ENCODE measurements at places on chromosomes 7 and 10. TPM values are rescaled to one million over a fixed set of nuclear protein-coding genes. Genes with fewer than 3 reads are reported as not detected.

GRCh38 chr7:107785170-107785569, 17.9 kb downstream of the SLC26A3 start:
- DNase-seq, result no peak

GRCh38 chr10:91816981-91817380, 18.8 kb downstream of the TNKS2 start:
- no peak for DNase-seq

The AKR1D1 gene
- total RNA-seq, result not detected

- DNase-seq, result no peak
Observed at GRCh38 chr10:70404787-70405036, 767 bp downstream of the EIF4EBP2 start.

GRCh38 chr7:7178906-7179305, 3.4 kb upstream of the C1GALT1 start:
- DNase-seq, result peak; percentile 33

The STEAP2 gene
- 11.4 TPM for total RNA-seq

DNA sequence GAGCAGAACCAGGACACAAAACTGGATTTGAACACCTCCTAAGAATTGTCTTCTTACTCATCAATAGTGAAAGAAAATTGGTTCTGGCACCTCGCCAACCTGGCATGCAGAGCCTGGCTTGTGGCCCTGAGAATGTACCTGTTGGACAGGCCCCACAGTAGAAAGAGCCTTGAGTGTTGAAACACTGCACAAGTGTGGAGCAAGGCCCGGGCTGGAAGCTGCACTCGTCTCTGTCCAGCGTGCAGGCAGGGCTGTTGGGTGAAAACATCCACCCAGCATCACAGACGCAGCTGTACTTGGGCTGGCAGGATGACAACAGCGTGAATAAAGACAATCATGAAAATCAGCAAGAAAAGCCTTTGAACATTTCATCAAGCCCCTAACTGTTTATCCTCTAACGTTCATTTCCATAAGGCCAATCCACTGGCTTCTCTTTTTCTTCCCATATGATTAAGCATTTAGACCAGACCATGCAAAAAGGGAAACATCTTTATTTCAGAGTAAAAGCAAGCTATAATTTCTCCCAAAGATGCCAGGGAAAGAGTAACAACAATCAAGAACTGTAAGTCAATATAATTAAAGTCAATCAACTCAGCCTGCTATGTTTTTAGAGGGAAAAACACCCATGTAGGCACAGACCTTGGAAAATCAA, 15.6 kb downstream of the CUBN start:
- peak; percentile 39 for DNase-seq

GRCh38 chr10:102342458-102342857, 53.0 kb upstream of the NFKB2 start:
- no peak for DNase-seq

DNA sequence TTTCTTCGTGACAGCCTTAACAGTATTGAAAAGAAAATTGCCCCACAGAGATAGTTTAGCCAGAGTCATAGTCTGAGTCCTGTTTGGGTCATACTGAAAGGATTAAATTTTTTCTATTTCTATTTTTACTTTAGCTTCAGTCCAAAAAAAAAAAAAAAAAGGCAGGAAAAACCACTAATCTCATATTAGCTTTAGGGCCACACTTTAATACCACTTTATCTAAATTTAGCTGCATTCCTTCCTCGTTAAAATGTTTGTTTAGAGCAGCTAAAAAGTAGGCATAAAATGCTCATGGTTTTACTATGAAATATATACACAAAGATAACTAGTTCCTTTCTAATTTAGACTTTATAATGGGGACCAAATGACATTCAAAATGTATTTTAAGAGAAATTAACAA, 216.5 kb upstream of the TMEM196 start:
- DNase-seq, result peak; percentile 16

DNA sequence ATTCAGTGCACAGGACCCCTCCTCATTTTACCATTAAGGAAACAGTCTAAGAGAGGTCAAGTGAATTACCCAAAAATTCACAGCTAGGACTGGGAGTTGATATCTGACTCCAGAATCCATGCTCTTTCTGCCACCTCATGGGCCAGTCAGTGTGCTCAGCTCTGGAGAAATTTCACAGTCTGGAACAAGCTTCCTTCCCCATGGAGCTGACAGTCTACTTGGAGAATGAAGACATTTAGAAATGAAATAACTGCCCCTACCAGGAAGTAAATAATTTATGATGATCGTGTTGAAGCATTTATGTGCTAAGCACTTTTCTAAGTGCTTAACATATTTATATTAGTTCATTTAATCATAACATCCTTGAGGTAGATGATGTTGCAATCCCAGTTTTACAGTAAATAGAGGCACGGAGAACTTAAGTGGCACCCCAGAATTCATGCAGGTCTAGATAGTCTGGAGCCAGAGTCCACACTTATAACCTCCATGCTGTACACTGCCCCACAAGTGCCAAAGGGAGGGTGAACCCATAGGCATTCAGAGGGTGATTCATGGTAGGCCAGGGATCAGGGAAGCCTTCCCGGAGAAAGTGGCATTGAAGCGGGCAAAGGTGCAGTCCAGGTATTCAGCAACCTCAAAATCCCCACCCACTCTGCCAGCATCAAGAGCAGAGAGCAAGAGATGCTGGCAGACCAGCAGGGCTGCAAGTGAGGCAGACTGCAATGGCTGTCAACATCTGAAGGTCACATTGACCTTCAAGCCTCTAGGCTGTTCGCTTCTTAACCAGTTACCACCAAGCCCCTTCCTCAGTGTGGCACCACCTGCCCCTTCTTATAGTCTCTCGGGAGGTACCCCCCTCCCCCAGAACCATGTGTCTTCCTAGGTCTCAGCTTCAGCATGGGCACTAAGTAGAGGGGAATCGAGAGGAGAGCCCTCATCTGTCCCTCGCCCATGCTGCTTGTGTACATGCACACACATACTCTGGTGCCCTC, 38.4 kb upstream of the LRRC4 start:
- DNase-seq, result no peak

The SPDYE16 gene
- not detected for total RNA-seq

GRCh38 chr10:59954296-59954695, 47.9 kb upstream of the CCDC6 start:
- no peak for DNase-seq

- no peak for DNase-seq
Observed at GRCh38 chr7:34074421-34074820, 169.1 kb downstream of the BMPER start.

The R3HCC1L gene
- total RNA-seq, result 10.4 TPM

GRCh38 chr7:29878081-29878688, 71.9 kb downstream of the WIPF3 start:
- peak; percentile 52 for DNase-seq

The SLC26A3 gene
- total RNA-seq, result not detected

GRCh38 chr7:112994656-112995055, 92.0 kb downstream of the GPR85 start:
- DNase-seq, result peak; percentile 51

The PRPS1L1 gene
- total RNA-seq, result not detected

The FAM107B gene
- 15.2 TPM for total RNA-seq

DNA sequence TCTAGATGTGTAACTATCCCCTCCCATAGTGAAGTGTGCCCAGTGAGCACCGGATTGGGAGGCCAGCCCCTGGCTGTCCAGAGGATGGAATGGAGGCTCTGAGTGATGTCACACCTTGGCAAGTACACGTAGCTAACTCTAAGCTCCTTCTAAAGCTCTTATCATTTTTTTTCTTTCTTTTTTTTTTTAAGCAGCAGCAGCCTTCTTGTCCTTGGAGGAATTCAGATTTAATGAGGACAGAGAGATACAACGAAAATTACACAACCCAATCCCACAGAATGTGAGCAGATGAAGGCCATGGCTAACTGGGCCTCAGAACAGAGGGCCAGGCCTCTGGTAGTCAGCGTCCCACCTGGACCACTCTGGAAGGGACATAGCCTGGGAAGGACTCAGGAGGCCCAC, 11.3 kb downstream of the TNS3 start:
- no peak for DNase-seq

GRCh38 chr10:49283491-49283890, 15.5 kb upstream of the C10orf71 start:
- no peak for DNase-seq

GRCh38 chr10:17233286-17233991, 5.4 kb downstream of the VIM start:
- no peak for DNase-seq

- DNase-seq, result peak; percentile 13
Observed at GRCh38 chr7:152025937-152026890, 740 bp downstream of the GALNT11 start.

DNA sequence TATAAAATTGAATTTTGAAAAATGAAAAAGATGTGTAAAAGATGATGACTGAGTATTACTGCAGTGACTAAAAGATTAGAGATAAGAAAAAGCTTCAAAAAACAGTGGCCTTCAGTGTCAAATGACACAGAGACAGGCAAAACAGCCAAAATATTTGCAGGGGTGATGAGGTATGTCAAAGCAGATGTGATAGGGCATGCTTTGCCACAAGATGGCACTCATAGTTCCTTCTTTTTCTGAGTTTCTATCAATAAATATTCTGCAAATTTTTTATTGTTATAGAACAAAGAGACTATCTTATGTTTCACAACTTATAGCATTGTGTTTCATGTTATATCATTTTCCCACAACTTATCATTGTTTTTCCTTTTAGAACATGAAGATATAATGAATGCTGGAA, 344.1 kb upstream of the HPS1 start:
- no peak for DNase-seq
